ENCODE measurements at places on chromosomes 3 and 15.

GRCh38 chr15:100873029-100873677, 6.5 kb upstream of the ALDH1A3 start:
- DNase-seq = no peak

GRCh38 chr3:116034086-116034485, 410.8 kb downstream of the GAP43 start:
- no peak for DNase-seq

- DNase-seq = no peak
Observed at GRCh38 chr3:152870027-152870426, 35.1 kb downstream of the P2RY1 start.

DNA sequence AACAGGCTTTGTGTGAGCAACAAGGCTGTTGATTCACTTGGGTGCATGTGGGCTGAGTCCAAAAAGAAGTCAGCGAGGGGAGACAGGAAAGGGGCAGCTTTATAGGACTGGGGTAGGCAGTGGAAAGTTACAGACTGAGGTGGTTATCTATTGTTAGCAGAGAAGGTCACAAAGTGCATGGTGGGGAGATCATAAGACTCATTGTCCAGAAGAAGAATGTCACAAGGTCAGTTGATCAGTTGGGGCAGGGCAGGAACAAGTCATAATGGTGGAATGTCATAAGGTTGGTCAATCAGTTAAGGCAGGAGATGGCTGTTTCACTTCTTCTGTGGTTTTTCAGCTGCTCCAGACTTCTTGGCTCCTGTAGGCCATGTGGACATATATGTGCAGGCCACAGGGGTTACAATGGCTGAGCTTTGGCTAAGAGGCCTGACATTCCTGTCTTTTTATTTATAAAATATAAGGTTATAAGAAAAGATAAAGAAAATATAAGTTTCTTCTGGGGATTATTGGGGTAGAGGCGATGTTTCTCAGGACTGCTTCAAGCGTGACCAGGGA, 69.5 kb upstream of the SNTN start:
- no peak for DNase-seq

DNA sequence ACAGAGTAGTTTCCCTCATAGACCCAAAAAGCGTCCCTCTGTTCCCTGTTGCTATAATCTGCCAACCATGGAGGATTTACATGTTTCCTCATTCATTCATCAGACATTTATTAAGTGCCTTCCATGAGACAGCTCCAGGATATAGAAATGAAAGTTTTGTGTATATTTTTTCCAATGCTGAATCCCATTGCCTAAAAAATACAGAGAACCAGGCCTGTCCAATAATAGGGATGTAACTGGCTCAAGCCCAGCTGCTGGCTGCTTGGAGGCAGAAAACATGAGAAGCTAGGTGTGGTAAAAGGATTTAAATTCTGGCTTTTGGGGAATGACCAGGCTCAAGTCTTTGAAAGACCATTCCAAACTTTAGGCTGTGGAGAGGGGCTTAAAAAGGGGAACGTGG, 41.5 kb downstream of the RARB start:
- no peak for DNase-seq

DNA sequence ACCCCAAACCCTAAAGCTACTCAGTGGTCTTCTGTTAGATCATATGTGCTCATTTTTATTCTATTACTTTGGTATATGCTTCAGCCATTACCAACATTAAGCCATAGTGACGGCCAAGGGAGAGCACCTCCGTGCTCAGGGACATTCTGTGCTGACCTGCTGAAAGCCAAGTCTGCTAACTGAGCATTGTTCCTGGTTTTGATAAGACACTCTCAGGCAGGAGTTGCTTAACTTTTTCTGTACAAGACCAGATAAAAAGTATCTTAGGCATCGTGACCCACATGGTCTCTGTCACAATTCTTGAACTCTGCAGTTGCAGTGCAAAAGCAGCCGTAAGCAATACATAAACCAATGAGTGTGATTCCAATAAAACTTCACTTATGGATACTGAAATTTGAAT, 100.6 kb downstream of the KLHL25 start:
- no peak for DNase-seq
